ENCODE measurements at places on chromosomes 12 and 14. TPM values are rescaled to one million over a fixed set of nuclear protein-coding genes. Genes with fewer than 3 reads are reported as not detected.

Gene ACRBP
- 0.30 TPM for total RNA-seq

Gene DAO
- not detected for total RNA-seq

Gene DYRK2
- 33.3 TPM for total RNA-seq

Gene LMNTD1
- total RNA-seq: not detected

Gene GPRC5D
- not detected for total RNA-seq

Gene RNASE1
- not detected for total RNA-seq

Gene DIO2
- 0.26 TPM for total RNA-seq

Gene LALBA
- total RNA-seq: not detected

Gene SIX4
- total RNA-seq: 13.6 TPM

Gene CEBPE
- not detected for total RNA-seq

Gene C12orf50
- total RNA-seq: not detected

Gene SLC38A4
- total RNA-seq: not detected
